ENCODE measurements at places on chromosomes 16 and 17.

GRCh38 chr16:89697161-89697615 is 4.3 kb downstream of the SPATA2L start:
- no peak for DNase-seq

DNA sequence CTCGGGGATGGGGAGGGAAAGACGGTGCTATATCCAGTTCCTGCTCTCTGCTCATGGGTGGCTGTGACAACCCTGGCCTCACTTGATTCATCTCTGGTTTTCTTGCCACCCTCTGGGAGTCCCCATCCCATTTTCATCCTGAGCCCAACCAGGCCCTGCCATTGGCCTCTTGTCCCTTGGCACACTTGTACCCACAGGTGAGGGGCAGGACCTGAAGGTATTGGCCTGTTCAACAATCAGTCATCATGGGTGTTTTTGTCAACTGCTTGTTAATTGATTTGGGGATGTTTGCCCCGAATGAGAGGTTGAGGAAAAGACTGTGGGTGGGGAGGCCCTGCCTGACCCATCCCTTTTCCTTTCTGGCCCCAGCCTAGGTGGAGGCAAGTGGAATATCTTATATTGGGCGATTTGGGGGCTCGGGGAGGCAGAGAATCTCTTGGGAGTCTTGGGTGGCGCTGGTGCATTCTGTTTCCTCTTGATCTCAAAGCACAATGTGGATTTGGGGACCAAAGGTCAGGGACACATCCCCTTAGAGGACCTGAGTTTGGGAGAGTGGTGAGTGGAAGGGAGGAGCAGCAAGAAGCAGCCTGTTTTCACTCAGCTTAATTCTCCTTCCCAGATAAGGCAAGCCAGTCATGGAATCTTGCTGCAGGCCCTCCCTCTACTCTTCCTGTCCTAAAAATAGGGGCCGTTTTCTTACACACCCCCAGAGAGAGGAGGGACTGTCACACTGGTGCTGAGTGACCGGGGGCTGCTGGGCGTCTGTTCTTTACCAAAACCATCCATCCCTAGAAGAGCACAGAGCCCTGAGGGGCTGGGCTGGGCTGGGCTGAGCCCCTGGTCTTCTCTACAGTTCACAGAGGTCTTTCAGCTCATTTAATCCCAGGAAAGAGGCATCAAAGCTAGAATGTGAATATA is 4.8 kb upstream of the LASP1NB start:
- no peak for DNase-seq

DNA sequence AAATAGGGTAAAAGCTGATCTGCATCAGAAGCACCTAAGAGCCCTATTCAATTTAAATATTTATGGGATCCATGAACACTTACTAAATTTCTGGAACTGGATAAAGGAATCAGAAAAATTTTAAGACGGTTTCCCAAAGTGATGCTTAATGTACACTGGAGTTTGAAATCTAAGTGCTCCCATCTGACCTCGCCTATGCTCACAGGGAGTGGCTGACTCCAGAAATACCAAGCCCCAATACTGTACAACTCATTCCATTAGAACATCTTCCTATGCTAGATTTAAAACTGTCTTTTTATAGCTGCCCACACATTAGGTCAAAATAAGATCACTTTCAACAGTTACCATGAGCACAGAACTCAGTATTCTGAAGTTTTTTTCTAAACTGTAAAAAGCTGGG is 1214.6 kb downstream of the CDH11 start:
- no peak for DNase-seq

DNA sequence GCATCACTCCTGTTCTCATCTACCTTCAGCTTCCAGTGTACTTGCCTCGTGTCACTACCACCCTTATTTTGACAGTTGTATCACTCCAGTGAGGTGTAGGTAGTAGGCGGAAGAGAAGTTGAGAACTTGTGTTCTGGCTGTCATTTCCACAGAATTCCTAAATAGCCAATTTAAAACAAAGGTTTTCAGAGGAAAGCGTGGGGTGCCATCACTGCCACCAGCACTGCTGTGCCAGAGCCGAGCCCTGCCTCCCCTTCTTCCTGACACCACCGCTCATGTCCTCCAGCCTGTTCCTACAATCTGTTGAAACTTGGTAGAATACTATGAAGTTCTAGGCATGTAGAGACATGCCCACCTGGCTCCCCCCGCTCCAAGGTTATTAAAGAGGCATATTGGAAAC is 215.8 kb downstream of the TANC2 start:
- no peak for DNase-seq

- no peak for DNase-seq
Measured at GRCh38 chr17:28641579-28641978, 3.4 kb downstream of the BLTP2 start.

Measured in CD4-positive, alpha-beta T cell treated with Interleukin-17A for 1 hour (primary cell).